Effector CD4-positive, alpha-beta T cell (primary cell): ENCODE measurements at places on chromosomes 1 and 21.

DNA sequence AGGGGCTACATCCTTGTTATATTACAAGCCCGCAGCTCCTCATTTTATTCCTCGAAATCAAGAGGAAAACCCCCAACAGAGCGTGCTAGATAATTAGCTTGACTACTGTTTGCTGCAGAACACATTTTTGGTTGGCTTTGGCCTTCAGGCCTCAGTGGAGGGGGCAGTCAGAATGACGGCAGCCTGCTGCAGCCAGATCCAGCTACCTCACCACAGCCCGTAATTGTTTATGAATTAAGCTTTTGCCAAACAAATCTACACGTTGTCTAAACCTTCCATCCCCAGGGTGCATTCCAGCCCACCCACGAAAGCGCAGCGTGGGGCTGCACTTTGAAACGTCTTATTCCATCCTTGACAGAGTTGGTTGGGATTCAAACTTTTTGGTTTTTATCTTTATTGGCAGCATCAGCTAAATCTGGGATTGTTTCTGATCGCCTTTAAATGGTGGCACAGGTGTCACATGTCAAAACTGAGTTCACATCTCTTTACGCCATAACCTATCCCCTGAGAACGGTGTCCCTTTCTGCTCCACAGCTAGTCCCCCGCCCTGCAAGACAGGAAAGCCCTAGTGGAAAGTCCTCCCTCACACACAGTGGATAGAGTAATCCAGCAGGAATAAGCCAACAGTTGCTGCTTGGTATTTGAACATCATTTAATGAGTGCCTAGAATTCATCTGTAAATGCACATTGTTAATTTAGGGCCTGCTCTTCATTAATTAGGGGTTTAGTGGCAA is 195.5 kb downstream of the LMO4 start:
- DNase-seq = no peak

GRCh38 chr1:47569681-47570470 is 132.0 kb downstream of the FOXD2 start:
- DNase-seq = no peak

GRCh38 chr1:245834002-245834401 is 673.1 kb downstream of the SMYD3 start:
- DNase-seq = no peak

- no peak for DNase-seq
These were observed 27.0 kb upstream of the HTR1D start for GRCh38 chr1:23244256-23244761.
